ENCODE measurements at places on chromosomes 7 and 10. TPM values are rescaled to one million over a fixed set of nuclear protein-coding genes. Genes with fewer than 3 reads are reported as not detected.

The C7orf57 gene
- 0.39 TPM for total RNA-seq

The BAMBI gene
- 65.1 TPM for total RNA-seq

The SEMA3C gene
- 325 TPM for total RNA-seq

The VWC2 gene
- total RNA-seq: not detected

The SYCE1 gene
- not detected for total RNA-seq

The OLAH gene
- total RNA-seq: not detected

The TAS2R5 gene
- 2.6 TPM for total RNA-seq

The MYL10 gene
- total RNA-seq: not detected

The PNLIPRP3 gene
- total RNA-seq: not detected

The STYXL1 gene
- total RNA-seq: 32.6 TPM

The WNT8B gene
- not detected for total RNA-seq

The PAPOLB gene
- total RNA-seq: not detected

The NDUFA5 gene
- 33.9 TPM for total RNA-seq

The WDFY4 gene
- not detected for total RNA-seq

The ARHGAP22 gene
- 0.39 TPM for total RNA-seq

The ST8SIA6 gene
- total RNA-seq: not detected

The COL26A1 gene
- not detected for total RNA-seq

The CHRM2 gene
- total RNA-seq: 0.11 TPM

The BCL7B gene
- 23.2 TPM for total RNA-seq

The FGL2 gene
- total RNA-seq: 0.11 TPM

The PRPS1L1 gene
- not detected for total RNA-seq

The ANKRD2 gene
- 5.4 TPM for total RNA-seq
